Urinary bladder (tissue), 4 donors: ENCODE measurements at places on chromosomes 2 and 18.

GRCh38 chr2:86645752-86646151 is 22.1 kb upstream of the RNF103 start:
- no peak for DNase-seq

DNA sequence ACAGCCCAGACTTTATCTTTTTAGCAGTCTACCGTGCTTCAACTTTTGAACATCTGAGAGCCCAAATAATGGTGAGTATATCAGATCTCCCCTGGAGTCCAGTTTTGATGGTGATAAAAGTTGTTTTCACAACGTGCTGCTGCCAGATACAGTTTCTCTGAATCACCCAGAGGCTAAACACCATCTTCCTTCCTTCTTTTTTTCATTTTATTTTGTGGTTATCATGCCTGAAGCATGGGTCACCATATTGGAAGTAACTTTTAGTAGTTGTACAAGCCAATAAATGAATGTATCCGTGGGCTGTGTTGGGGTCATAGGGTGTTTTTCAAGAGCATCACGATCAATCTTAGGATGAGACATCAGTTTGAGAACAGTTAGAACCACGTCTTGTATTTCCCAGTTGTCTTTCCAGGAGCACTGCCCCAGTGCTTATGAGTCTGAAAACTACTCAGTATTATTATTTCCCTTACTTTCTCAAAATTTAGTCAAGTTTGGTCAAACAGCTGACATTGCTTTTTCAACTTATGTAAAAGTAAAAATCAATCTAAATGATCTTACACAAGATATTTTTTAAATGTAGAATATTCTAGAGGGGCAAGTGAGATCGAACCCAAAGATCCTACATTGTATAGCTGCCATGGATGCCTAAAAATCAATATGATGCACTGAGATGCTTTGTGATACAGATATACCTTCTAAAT is 311.4 kb downstream of the CTNNA2 start:
- DNase-seq, result no peak

DNA sequence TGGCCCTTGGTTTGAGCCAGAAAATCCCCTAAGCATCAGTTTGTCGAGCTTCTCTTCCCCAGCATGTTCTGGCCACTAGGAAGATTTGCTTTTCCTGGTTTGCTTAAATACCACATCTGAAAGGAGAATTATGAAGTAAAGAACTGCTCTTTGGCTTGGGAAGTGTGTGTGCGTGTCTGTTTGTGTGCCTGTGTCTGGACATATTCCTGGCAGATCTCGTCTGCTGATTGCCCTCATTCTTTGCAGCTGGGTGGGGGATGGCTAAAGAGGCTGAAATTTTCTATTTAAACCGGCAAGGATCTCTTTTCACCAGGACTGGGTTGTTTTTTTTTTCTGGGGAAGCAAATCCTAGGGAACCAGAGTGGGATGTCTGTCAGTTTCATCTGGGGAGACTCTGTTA is 57.3 kb upstream of the MBOAT2 start:
- DNase-seq, result no peak

DNA sequence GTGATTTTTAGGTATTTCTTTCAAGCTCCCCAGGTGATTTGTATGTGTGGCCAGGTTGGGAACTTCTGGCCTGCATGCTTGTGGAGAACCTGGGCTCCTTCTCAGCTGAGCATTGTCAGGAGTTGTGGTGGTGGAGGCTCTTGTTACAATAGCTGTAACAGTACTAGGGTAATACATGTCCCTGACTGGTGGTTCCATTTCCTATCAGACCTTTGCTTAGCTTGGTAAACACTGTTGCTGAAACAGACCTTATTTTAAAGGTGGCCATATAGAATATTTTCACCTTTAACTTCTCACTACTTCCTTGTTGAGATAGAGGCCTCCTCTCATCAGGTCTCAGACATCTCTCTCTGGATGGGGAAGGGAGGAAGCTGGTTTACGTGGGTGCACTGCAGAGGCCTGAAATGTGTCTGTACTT is 79.2 kb downstream of the SETBP1 start:
- DNase-seq, result no peak

DNA sequence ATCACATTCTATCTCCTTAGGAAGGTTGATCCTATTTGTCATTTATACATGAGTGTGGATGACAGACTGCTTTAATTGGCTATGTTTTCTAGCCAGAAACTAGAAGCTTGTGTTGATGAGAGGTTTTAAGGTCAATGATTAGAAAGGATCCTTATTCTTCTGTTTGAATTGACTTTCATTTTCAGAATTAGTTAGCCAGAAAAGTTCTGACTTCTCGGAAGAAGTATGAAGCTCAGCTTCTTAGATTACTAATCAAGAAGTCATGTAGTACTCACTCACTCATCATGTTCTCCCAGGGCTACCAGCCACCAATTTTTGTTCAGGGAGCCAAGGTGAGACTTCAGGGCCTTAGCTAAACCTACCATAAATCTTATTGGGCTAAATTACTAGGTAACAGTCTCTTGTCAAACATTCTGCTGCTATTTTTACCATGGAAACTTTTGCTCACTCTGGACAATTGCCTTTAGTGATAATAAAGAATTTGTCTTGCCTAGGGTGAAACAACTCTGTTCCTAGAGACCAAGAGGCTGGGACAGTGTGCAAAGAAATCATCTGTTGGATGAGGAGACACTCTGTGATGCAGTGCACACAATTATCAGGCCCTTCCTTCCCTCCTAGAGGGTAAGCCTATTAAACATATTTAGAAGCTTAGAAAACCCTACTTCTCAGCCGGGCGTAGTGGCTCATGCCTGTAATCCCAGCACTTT is 111.6 kb upstream of the DNMT3A start:
- no peak for DNase-seq

GRCh38 chr2:10331702-10332401 is 29.1 kb downstream of the HPCAL1 start:
- no peak for DNase-seq

GRCh38 chr2:54194761-54195750 is 61.0 kb downstream of the TSPYL6 start:
- no peak for DNase-seq
